Cardiac muscle cell (in vitro differentiated cells and primary cell): ENCODE measurements at places on chromosomes 12 and 14. TPM values are rescaled to one million over a fixed set of nuclear protein-coding genes. Genes with fewer than 3 reads are reported as not detected.

Gene FKBP4
- 96.3 and 124 TPM in 2 replicates for total RNA-seq

GRCh38 chr14:33925235-33925634 is 25.6 kb downstream of the EGLN3 start:
- no peak for DNase-seq

DNA sequence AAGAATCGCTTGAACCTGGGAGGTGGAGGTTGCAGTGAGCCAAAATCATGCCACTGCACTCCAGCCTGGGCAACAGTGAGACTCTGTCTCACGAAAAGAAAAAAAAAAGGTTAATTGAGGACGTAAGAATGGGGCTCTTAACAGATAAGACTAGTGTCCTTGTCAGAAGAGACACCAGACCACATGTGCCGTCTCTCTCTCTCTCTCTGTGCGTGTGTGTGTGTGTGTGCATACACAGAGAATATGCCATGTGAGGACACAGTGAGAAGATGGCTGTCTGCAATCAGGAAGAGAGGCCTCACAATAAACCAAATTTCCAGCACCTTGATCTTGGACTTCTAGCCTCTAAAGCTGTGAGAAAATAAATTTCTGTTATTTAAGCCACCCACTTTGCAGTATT is 11.7 kb upstream of the ERC1 start:
- no peak for DNase-seq

DNA sequence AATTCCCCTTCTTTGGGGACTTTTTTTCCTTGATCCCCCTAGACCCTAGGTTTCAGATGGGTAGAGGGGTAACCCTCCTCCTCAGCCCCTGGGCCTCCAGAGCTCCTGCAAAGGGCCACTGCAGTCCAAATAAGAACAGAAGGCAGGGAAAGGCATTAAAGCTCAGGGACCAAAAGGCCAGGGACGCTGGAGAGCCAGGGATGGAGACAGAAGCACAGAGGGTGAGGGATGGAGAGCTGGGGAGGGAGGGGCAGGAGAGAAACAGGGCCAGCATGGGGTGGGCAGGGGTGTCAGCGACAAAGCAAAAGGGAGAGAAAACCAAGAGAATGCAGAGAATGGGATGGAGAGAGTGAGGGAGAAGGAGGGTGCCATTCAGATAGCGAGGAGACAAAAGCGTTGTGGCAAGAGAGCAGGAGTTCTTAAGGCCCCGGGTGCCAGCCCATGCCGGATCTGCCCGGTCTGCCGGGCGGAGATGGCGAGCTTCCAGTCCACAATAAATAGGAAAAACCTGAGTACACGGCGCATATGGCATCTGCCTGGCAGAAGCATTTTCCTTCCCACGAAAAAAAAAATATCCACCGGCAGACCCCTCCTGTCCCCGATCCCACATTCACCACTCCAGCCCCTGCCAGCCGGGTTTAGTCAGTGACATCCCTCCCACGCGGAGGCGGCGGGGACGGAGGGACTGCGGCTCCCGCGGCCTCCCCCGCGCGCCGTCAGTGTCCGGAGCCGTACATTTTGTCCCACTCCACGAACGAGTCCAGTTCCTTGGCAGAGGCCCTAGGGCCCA is 28.6 kb downstream of the FIGNL2 start:
- DNase-seq = no peak

Gene TMEM263
- total RNA-seq = 68.1 and 87.4 TPM in 2 replicates

DNA sequence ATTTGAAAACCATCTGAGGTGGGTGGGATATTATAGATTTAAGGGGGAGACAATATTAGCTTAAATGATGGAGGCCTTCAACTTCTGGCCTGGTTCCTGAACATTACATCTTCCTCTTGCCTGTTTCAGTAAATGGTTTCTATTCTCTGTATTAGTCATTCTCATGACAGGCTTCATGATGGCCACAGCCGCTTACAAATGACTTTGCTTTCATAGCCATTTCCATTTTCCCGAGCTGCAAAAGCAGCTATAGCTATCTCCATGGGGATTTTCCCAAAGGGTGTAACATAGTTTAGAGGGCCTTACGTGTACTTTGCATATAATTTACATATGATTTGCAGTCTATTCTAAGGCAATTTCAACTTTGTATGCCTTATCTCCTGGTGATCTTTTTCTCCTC is 121.8 kb downstream of the NRXN3 start:
- no peak for DNase-seq

Gene ACSM4
- not detected in 2 replicates for total RNA-seq

Gene IL22
- not detected in 2 replicates for total RNA-seq

DNA sequence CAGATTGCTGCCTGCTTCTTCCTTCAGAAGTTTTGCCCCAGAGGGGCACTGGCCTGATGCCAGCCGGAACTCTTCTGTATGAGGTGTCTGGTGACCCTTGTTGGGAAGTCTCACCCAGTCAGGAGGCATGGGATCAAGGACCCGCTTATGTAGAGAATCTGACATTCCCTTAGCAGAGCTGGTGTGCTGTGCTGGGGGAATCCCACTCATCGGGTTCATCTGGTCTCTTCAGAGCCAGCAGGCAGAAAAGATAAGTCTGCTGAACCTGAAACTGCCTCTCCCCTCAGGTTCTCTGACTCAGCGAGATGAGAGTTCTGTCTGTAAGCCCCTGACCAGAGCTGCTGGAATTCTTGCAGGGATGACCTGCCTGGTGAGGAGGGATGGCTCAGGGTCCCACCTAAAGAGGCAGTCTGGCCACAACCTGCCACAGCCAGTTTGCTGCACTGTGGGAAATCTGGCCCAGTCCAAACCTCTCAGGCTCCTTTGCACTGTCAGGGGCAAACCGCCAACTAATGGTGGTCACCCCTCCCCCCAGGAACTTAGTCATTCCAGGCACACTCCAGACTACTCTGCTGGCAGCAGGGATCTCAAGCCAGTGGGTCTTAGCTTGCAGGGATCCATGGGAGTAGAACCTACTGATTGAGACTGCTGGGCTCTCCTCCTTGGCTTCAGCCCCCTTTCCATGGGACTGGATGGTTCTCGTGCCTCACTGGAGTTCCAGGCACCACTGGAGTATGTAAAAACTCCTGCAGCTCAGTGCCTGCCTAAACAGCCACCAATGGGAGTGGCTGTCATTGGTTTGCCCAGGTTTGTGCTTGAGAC is 4.1 kb downstream of the CLEC2D start:
- peak; percentile 95 for DNase-seq

GRCh38 chr14:35438910-35439713 is 34.6 kb upstream of the NFKBIA start:
- DNase-seq = no peak

- DNase-seq = no peak
These were observed 90.0 kb upstream of the MDM1 start for GRCh38 chr12:68422159-68422558.

- no peak for DNase-seq
These were observed 2.3 kb upstream of the RNU7-1 start for GRCh38 chr12:6941267-6941666.

GRCh38 chr12:1635301-1636095 is 6.5 kb downstream of the WNT5B start:
- DNase-seq = peak; percentile 27

GRCh38 chr12:56957229-56958052 is at the start of gene RDH16:
RDH16 (minus strand) TSS chr12:56957608; CDS start chr12:56957462, 146 bp downstream.
- no peak for DNase-seq

GRCh38 chr14:99964979-99965378 is 100.2 kb upstream of the EVL start:
- DNase-seq = no peak

Gene NTF3
- total RNA-seq = 2.6 and 4.7 TPM in 2 replicates

DNA sequence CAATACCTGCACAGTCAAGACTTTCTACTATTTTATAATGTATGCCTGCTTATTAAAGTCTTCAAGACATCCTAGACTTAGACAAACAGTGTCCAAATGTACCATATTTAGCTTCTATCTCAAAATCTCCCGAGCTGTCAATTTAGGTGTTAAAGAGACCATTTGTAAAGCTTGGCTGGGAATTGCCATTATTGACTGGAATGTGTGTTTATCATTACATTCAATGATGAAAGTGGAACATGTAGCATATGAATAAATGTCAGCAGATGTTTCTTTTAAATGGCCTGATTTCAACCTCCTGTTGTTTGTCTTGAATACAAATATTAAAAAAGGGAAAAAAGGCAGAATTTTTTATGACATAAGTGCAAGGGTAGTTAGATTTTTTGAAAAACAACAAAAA is 572.3 kb downstream of the PRKD1 start:
- DNase-seq = no peak

Gene LRTM2
- total RNA-seq = not detected in 2 replicates

- peak; percentile 56 for DNase-seq
These were observed 5.6 kb upstream of the MYL6B start for GRCh38 chr12:56146492-56147460.

GRCh38 chr12:129903092-129903945 is 506 bp downstream of the TMEM132D start:
- DNase-seq = no peak

Gene TMEM229B
- total RNA-seq = 0.09 and 0.42 TPM in 2 replicates

Gene ARHGEF25
- 22.3 and 38.6 TPM in 2 replicates for total RNA-seq

- DNase-seq = no peak
These were observed 10.1 kb downstream of the KRT71 start for GRCh38 chr12:52542785-52543318.

DNA sequence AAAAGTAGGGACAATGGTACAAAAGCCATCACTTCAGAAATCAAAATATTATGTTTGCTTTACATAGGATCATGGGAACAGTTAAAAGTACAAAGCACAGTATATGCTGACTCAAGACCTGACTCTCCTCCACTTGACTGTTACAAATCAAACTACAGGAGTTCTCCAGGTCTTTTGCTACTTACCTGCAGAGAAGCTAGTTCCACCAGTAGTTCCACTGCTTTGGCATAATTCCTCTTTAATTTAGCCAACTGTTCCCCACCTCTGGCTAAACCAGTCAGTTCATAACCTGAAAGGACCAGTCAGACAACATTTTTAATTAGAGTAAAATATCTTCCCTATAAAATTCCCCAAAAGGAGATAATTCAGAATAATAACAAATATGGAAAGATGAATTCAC is 14.0 kb downstream of the ATP6V1D start:
- DNase-seq = no peak

Gene KRT1
- not detected in 2 replicates for total RNA-seq

DNA sequence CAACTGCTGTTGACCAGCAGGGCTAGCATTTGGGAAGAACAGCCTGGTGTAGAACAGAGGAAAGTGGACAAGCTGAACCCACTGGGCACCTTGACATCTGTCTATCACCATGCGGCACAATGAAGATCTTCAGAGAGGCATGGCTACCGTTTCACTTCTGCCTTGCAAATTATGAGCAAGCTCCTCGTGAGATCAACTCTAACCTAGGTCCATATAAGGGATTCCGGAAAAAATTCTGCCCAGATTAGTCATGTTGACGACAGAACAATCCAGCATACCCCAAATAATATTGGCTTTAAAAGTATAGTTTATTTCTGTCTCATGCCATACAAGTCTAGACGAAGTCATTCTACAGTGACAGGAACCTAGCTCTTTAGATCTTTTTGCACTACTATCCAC is 91.6 kb upstream of the ATF7IP start:
- no peak for DNase-seq

- DNase-seq = peak; percentile 70
These were observed 39.1 kb downstream of the NT5DC3 start for GRCh38 chr12:103801709-103802585.

DNA sequence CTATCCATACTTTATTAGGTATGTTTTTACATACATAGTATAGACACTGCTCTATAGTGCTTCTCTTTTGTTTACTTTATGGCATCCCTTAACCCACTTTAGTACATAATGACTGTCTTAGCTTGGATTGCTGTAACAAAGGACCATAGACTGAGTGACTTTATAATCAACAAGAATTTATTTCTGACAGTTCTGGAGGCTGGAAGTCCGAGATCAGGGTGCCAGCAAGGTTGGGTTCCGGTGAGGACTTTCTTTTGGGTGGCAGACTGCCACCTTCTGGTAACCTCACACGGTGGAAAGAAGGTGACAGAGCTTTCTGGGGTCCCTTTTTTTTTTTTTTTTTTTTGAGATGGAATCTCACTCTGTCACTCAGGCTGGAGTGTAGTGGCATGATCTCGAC is 48.6 kb upstream of the PPM1H start:
- no peak for DNase-seq

- no peak for DNase-seq
These were observed 146.3 kb upstream of the KRAS start for GRCh38 chr12:25397001-25397400.

GRCh38 chr12:130394906-130395305 is 57.2 kb downstream of the PIWIL1 start:
- no peak for DNase-seq

GRCh38 chr14:84453307-84453950 is 1076.5 kb upstream of the FLRT2 start:
- DNase-seq = peak; percentile 45

Gene MAP1LC3B2
- 2.3 and 2.4 TPM in 2 replicates for total RNA-seq

Gene PGF
- total RNA-seq = 14.2 and 18.1 TPM in 2 replicates

Gene TCL1B
- total RNA-seq = not detected in 2 replicates

Gene ADAMTS20
- total RNA-seq = 0.33 and 0.60 TPM in 2 replicates

Gene TSHR
- total RNA-seq = 0.32 and 1.2 TPM in 2 replicates

GRCh38 chr12:119296535-119296934 is 38.0 kb upstream of the CCDC60 start:
- DNase-seq = no peak

Gene IAPP
- 0.09 and 0.14 TPM in 2 replicates for total RNA-seq

GRCh38 chr14:78701246-78701645 is 531.1 kb downstream of the NRXN3 start:
- peak; percentile 4 for DNase-seq

Gene GPR84
- 0.09 TPM in 1 of 2 replicates, not detected in the other for total RNA-seq

Gene SERPINA1
- 0.69 TPM in 1 of 2 replicates, not detected in the other for total RNA-seq

DNA sequence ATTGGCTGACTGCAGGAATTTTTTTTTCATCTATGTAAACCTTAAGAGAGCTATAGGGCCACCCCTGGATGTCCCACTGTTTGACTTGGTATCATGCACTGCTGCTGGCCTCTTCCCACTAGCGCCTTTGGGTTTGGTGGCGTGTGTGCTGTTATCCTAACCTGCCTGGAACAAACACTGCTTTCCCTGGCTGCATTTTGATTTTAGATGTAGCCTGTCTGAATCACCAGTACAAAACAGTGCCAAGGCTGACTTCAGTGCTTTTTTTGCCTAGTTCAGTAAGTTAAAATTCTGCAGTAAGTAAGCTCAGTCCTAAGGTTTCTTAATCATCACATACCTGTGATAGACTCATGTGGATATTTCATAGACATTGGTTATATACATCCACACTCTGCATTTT is 99.2 kb downstream of the EML1 start:
- DNase-seq = no peak

Gene FOXA1
- total RNA-seq = not detected in 2 replicates

GRCh38 chr14:88005050-88005481 is at the start of gene GPR65:
GPR65 (plus strand) TSS chr14:88005135; CDS start chr14:88010848, 5,713 bp downstream.
- no peak for DNase-seq

Gene ENDOU
- 0.24 and 0.53 TPM in 2 replicates for total RNA-seq

DNA sequence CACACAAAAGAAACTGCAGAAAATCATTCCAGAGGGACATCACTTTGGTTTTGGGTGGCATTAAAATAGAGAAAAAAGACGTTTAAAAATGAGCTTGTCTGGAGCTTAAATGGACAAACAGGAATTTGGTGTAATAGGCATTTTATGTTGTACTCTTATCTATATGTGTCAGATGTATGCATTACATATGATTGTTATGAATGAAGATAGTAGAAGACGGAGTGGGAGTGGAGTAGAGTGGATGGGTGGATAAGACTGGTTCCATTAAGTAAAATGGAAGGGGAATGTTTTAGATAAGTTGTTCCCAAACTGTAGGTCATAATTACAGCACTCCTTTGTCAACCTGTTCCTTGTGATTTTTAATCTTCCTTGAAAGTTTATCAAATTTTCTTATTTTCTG is 1.9 kb downstream of the CCDC91 start:
- no peak for DNase-seq
